Mesangial cell (primary cell): ENCODE measurements at places on chromosomes 2 and 18. TPM values are rescaled to one million over a fixed set of nuclear protein-coding genes. Genes with fewer than 3 reads are reported as not detected.

CRACDL gene
- 0.33 and 5.7 TPM in 2 replicates for total RNA-seq

NAT8 gene
- not detected in 2 replicates for total RNA-seq

ARHGAP28 gene
- total RNA-seq, result 2.1 and 8.9 TPM in 2 replicates

YIPF4 gene
- 5.2 and 9.1 TPM in 2 replicates for total RNA-seq

FOXI3 gene
- not detected in 2 replicates for total RNA-seq

TRAPPC8 gene
- 17.1 and 20.2 TPM in 2 replicates for total RNA-seq

LAMA3 gene
- 8.8 and 45.0 TPM in 2 replicates for total RNA-seq

CLEC4F gene
- not detected in 2 replicates for total RNA-seq

FOXD4L1 gene
- total RNA-seq, result not detected in 2 replicates

DSC1 gene
- not detected in 2 replicates for total RNA-seq
